Stimulated activated CD4-positive, alpha-beta T cell treated with anti-CD3 and anti-CD28 coated beads, Interleukin-15, amount 100 ng/mL, for 1 hour (primary cell): ENCODE measurements at places on chromosomes 7 and 10.

DNA sequence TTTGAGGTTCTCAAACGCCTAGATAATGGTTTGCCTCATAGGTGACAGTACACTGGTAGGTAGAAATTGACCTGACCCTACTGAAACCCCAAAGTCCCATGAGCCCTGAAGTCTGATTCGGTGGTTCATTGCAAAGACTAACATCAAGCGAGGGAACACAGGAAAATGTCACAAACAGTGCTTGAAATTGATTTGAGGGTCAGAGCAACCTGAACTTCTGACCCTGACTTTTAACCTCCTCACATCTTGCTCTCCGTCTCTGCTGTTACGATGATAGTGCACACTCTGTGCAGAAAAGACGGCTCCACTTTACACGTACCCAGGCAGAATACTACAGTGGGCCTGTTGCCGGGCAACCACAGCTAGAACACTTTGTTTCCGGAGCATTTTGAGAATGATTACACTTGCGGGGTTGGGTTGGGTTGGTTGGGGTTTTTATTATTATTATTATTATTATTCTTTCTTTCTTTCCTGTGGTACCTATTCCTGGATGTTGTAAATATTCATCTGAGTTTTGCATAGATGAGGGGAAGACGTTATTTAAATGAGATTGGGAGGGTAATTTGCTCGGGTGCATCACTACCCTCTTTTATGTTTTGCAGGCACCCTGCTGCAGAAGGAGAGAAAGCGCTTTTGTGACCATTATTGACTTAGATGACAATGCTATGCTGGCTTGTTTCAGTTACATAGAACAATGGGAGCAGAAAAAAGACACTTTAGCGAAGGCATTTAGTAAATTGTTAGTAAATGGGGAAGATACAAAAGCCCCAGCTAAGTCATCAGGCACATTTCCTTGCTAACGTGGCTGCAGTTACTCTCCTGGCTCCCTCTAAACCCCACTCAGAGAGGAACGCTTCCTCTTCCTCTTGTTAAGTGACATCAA, 438.1 kb upstream of the NRP1 start:
- no peak for DNase-seq

- DNase-seq = peak; percentile 47
Observed at GRCh38 chr7:36291387-36292316, 98.0 kb upstream of the ANLN start.

- DNase-seq = no peak
Observed at GRCh38 chr10:19964625-19965024, 148.4 kb downstream of the PLXDC2 start.

GRCh38 chr7:368651-369475, 78.9 kb downstream of the FOXL3 start:
- DNase-seq = no peak

DNA sequence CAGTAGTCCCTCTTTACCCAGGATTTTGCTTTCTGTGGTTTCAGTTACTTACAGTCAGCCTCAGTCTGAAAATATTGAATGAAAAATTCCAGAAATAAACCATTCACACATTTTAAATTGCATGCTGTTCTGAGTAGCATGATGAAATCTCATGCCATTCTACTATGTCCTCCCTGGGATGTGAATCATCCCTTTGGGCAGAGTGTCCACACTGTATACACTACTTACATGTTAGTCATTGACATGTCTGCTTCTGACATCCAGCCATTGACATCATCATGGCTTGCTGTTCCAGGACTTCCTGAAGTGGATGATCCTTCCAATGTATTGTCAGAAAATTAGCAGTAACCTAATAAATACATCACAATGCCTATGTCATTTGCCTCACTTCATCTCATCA, 34.6 kb upstream of the MALRD1 start:
- no peak for DNase-seq

- DNase-seq = no peak
Observed at GRCh38 chr7:103731169-103731568, 258.3 kb downstream of the RELN start.

DNA sequence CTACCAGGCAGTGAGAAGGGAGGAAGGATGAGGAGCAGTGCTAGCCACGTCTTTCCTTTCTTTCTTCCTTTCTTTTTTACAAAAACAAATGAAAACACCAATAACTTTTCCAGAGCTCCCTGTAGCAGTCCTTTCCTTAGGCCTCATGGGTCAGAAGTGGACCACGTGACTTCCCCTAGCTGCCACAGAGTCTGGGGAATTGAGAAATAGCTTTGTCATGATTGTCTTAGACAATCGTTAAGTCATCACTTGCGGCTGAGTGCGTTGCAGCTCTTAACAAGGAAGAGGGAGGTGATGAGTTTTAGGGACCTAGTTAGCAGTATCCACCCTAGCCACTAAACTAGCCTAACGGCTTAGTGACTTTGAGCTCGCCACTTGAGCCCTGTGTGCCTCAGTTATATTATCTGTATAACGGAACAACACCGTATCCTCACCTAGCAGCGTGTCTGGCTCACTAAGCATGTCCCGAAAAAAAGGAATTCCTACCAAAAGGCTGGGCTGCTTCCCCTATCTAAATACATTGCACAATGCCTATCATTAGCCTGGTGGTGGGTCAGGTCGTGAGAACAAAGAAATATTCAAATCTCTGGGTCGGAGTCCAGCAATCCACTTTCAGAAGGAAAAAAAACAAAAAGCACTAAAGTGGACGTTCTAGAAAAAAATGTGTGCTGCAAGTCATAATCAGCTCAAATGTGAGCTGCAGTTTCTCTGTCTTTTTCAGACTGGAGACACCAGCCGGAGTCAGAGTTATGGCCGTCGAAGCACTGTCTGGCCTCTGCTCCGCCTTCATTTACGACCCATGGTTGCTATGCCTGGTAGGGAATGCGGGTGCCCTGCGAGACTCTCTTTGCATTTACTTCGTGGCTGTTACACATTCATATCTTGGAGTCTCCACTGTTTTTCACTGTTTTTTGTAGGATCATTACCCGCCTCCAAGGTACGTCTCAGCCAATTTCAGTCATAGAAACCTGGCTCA, 338.5 kb upstream of the FOXK1 start:
- no peak for DNase-seq

- DNase-seq = no peak
Observed at GRCh38 chr10:93437086-93437945, 44.8 kb downstream of the MYOF start.

- no peak for DNase-seq
Observed at GRCh38 chr10:36500266-36500665, 625.1 kb upstream of the ANKRD30A start.

DNA sequence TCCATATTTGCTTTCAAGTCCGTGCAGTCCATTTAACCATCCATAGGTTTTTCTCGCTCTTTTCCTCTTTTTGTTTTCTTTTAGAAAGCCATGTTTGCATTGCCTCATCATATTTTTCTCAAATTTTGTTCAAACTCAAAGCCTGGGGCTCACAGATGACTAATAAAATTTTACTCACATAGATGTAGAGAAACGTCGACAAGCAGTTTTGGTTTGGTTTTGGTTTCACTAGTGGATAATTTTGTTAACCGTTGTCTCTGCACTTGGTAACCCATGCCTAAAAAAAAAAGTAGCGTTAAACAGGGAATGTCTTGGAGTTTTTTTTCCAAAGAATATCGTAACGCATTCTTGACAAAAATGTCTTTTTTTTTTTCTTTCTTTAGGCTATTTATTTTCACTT, 344.2 kb upstream of the GALNT17 start:
- no peak for DNase-seq

GRCh38 chr7:8433477-8434289, at the start of gene NXPH1:
NXPH1 (plus strand) TSS chr7:8433609.
- no peak for DNase-seq

- DNase-seq = no peak
Observed at GRCh38 chr10:95756041-95756761, at the start of gene ENTPD1. ENTPD1 (plus strand) TSS chr10:95756163; CDS start chr10:95756240, 77 bp downstream.

GRCh38 chr7:155860840-155861479, 48.7 kb upstream of the SHH start:
- no peak for DNase-seq

- DNase-seq = no peak
Observed at GRCh38 chr10:20891338-20891714, 5.8 kb downstream of the NEBL start.

- no peak for DNase-seq
Observed at GRCh38 chr7:33108554-33109004, 625 bp downstream of the RP9 start.

GRCh38 chr10:124072106-124072505, 21.3 kb downstream of the CHST15 start:
- no peak for DNase-seq

- DNase-seq = no peak
Observed at GRCh38 chr7:14604606-14605005, 297.9 kb downstream of the DGKB start.

GRCh38 chr10:96828609-96829008, 3.5 kb upstream of the LCOR start:
- DNase-seq = no peak

DNA sequence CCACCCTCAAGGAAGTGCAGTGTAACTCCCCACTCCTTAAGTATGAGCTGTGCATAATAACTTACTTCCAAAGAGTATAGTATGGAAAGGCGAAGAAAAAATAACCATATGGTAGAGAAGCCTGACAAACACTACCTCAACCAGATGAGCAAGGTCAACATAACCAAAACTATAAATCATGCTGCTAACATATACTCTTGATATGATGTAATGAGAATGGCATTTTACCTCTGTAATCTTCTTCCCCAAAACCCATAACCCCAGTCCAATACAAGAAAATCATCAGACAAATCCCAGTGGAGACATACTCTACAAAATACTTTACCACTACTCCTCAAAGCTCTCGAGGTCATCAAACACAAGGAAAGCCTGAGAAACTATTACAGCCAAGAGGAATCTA, 15.8 kb downstream of the OSBPL3 start:
- DNase-seq = no peak

DNA sequence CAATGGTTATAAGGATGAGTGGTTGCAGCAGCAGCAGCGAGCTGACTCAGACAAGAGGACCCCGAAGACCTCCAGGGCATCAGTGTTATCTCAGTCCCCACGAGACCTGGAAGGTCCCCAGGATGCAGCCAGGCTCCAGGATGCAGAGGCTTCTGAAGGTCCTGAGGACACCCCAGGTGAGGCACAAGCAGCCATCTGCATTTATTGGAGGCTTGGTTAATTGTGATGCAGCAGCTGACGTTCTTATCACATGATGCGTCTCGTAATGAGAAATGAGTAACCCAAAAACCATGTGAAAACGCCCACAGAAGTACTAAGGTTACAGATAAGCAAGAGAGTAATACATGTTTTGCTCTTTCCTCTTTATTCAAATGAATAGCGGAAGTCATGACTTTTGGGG, 17.4 kb downstream of the C7orf57 start:
- no peak for DNase-seq

- DNase-seq = no peak
Observed at GRCh38 chr7:38375453-38375852, 102.0 kb upstream of the TARP start.

- no peak for DNase-seq
Observed at GRCh38 chr7:131363719-131364118, 36.0 kb downstream of the MKLN1 start.

- no peak for DNase-seq
Observed at GRCh38 chr7:108584211-108584610, 14.5 kb downstream of the DNAJB9 start.

DNA sequence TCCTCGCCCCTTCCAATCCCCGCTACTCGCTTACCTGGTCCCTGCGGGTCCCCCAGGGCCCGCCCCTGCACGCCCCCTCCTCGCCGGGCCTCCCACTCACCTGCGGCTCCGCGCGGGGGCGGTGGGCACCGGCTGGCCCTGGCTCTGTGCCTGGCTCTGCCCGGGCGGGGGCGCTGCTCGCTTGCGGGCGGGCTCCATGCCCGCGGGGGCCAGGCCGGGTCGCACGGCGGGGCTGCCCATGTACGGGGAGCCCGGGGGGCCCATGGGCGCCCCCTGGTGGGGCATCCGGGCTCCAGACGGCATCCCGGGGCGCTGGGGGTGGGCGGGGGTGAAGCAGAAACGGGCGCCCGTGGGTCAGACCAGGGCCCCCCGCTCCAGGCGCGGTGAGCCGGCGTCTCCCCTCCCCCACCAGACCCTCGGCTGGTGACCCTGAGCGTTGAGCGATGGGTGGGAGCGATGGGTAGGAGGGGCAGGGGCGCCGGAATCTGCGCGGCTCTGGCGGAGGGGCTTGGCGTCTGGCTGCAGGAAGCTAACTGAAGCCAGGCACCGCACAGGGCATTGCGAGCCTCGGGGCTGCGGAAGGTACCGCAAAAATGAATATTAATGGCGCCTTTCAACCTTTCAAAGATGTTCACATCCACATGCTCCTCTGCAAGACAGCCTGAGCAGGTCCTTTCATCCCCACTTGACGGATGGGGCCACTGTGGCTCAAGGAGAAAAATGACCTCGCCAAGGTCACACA, 3.0 kb downstream of the SMARCD3 start:
- peak; percentile 49 for DNase-seq

- DNase-seq = no peak
Observed at GRCh38 chr7:45469103-45469502, 105.1 kb upstream of the ADCY1 start.

GRCh38 chr7:12929476-12930140, 242.2 kb downstream of the ARL4A start:
- no peak for DNase-seq

- no peak for DNase-seq
Observed at GRCh38 chr7:140903741-140904480, 20.8 kb downstream of the BRAF start.

- no peak for DNase-seq
Observed at GRCh38 chr7:101442426-101443070, 79.9 kb downstream of the COL26A1 start.

- no peak for DNase-seq
Observed at GRCh38 chr7:17302575-17303142, 4.2 kb downstream of the AHR start.

- DNase-seq = no peak
Observed at GRCh38 chr10:11082526-11082925, 64.9 kb downstream of the CELF2 start.

DNA sequence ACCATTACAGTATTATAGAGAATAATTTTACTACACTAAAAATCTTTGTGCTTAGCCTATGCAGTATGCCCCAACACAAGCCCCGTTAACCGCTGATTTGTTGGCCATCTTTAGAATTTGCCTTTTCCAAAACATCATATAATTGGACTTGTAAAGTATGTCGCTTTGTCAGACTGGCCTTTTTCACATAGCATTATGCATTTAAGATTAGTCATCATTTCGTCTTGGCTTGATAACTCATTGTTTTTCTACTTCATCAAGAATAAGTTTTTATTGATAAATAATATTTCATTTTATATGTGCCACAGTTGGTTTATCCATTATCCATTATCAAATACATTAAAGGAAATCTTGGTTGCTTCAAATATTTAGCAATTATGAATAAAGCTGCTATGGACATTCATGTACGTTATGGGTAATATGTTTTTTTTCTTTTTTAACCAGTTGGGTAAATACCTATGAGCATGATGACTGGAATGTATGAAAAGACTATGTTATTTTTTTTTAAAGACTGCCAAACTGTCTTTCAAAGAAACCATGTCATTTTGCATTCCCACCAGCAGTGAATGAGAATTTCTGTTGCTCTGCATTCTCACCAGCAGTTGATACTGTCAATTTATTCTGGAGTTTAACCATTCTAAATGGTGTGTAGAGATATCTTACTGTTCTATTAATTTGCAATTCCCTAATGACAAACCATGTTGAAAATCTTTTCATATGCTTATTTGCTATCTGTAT, 273.1 kb upstream of the KCND2 start:
- DNase-seq = no peak

- no peak for DNase-seq
Observed at GRCh38 chr10:43727935-43728334, 79.3 kb upstream of the ZNF32 start.
